ENCODE measurements at places on chromosomes 3 and 15.

DNA sequence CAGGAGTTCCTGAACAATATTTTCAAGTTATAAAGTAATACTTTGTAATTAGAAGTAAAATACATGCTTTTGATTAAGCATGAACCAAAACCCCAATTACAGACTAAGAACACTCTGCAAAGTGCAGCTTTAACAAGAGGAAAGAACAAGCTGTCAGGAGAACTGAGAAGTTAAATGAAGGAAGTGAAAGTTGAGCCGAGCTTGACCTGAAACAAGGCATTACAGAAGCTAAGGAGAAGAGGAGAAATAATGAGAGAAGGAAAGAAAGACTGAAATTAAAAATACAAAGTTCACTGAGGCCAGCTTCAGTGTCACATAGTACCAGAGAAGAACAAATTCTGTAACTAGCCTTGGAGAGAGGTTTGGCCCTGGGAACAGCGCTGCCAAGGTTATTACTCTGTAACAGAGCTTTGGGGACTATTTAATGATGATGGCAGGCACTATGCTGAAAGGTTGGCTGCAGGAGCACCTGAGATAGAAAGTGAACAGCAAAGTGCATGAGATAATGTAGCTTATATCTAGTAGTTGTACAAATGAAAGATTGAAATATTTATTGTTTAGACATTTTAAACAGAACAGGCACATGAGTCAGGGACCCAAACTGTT, 241.9 kb upstream of the PEX5L start:
- no peak for DNase-seq

DNA sequence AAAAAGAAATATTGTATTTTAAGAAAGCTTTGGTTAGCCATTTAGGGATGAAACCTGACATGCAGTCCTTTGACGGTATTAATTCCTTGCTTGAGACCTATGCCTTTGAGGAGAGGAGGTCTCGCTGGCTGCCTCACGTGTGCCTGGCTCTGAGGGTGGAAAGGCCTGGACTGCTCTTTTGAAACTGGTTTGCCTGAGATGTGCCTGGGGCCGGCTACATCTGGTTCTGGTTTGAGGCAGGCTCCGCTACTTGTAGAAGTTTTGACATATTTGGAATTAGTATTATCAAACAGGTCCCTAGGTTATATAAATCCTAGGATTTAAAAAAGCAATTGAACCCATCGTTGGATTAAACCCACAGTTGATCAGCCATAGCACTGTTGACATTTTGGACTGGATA, 6.5 kb downstream of the NISCH start:
- DNase-seq = no peak

- DNase-seq = no peak
Observed at GRCh38 chr3:127184870-127185216, 8.1 kb upstream of the PRR23E start.

GRCh38 chr3:168824107-168824506, 728.4 kb upstream of the GOLIM4 start:
- no peak for DNase-seq

DNA sequence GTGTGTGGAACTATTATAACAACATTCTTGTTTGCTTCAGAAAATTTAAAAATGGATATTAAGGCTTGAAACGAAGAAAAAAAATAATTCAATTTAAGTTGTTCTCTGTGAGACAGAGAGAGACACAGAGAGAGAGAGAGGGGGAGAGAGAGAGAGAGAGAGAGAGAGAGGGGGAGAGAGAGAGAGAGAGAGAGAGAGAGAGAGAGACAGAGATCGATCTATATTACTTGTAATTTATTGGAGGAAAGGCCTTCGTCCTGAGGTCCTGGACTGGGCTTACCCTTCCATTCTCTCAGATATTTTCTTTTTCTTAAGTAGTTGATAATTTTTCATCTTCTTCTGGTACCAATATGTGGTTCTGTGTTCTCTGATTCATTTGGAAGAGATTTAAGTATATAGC, 25.9 kb downstream of the MFSD1 start:
- no peak for DNase-seq

DNA sequence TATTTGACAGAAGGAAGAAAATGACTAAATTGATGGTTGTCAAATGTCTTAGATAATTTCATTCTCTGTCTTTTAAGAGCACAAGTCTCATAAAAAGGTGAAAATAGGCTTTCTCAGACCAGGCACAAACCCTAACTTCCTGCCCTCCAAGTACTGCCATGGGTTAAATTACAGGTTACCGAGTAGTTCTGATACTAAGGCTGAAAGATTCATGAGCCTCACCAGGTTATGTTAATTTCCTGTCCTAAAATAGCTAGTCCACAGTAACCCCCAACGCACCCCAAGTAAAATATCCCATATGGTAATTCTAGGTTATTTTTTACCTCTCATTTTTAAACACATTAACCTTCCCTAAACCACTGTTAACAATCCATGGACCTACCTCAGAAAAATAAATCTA, 42.0 kb downstream of the GSK3B start:
- DNase-seq = no peak

- no peak for DNase-seq
Observed at GRCh38 chr3:185764163-185764979, 60.5 kb downstream of the IGF2BP2 start.

DNA sequence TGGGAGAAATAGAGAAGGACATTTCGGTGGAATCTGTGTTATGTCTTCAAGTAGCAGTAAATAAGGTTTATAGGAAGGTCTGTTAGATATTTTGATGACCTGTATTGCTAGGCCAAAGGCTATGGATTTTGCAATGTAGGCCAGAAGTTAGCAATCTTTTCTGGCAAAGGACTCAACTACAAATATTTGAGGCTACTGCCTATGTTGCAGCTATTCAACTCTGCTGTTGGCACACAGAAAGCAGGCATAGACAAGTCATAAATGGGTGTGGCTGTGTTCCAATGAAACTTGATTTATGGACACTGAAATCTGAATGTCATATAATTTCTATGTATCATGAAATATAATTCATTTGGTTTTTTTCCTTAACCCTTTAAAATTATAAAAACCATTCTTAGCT, 438.7 kb upstream of the C2CD4B start:
- peak; percentile 86 for DNase-seq

GRCh38 chr15:65901336-65901735, 32.0 kb downstream of the RAB11A start:
- DNase-seq = no peak

GRCh38 chr3:20056725-20057611, 16.7 kb downstream of the KAT2B start:
- no peak for DNase-seq

- DNase-seq = peak; percentile 69
Observed at GRCh38 chr15:80567721-80568157, 127.4 kb upstream of the ABHD17C start.

DNA sequence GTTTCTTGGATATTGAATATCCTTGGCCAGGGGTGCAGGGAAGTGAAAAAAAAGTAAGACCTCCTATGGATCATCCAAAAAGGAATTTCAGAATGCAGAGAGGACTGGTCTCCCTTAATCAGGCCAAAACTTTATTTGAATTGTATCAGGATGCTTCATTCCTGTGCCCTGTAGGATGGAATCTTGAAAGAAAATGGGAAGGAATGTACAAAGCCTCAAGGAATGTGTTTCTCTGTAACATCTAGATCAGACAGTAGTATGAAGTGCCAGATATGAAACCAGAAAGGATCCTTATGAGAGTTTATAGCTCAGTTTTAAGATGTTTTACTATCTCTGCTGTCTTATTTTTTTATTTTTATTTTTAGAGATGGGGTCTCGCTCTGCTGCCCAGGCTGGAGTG, 6.5 kb upstream of the GSK3B start:
- DNase-seq = no peak
